ENCODE measurements at places on chromosomes 4 and X.

DNA sequence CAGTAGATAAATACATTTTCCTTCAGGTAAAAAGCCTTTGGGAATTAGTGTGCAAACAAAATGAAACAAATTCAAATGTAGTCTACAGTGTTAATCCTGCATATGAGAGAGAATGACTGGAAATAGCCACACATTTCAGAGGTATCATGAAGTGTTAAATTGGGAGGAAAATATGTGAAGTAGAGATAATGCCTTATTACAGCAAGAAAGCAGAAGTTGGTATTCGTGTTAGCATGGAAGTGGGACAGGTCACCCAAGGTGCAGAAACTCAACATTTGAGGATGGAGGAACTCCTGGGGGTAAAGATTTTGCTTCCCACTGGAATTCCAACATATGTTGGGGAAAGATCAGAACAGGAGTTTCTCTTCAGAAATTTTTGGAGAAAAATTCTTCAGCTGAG, 51.3 kb downstream of the EMCN start:
- no peak for DNase-seq

- no peak for DNase-seq
Observed at GRCh38 chr4:77014256-77014655, 61.5 kb downstream of the CCNI start.

DNA sequence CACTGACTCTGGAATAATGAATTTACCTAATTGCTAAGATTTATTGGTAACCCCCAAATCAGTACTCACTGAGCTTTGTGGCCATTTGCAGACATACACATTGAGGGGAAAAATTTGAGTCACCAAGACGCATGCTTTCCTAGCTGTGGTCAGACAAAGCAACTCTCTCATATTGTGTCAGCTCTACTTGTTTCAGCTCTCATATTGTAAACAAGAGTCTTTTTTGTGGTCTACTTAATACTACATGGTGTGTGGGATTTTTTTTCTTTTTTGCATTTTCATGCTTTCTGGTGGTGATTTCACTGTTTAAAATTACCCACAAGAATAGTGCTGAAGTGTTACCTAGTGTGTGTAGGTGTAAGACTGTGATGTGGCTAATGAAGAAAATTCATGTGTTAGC, 428.2 kb upstream of the GALNT7 start:
- DNase-seq: no peak

- no peak for DNase-seq
Observed at GRCh38 chrX:10138726-10139125, 18.0 kb upstream of the CLCN4 start.

DNA sequence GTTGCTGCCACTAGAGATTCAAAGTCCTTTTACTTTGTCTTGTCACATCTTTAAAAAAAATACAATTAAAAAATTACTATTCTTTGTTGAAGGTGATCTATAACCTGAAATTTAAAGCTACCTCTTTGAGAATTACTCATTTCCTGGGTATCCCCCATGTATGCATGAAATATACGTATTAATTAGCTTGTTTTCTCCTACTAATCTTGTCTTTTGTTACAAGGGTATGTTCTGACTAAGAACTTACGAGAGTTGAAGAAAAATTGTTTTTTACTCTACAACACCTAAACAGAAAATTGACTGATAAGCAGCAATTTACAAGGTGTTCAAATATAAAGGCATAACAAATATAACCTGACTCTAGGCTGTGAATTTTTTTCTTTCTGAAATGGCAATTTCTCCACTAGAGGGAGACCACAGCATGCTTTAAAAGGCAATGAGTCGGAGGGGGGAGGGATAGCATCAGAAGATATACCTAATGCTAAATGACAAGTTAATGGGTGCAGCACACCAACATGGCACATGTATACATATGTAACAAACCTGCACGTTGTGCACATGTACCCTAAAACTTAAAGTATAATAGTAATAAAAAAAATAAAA, 249.6 kb downstream of the OPHN1 start:
- DNase-seq: no peak

DNA sequence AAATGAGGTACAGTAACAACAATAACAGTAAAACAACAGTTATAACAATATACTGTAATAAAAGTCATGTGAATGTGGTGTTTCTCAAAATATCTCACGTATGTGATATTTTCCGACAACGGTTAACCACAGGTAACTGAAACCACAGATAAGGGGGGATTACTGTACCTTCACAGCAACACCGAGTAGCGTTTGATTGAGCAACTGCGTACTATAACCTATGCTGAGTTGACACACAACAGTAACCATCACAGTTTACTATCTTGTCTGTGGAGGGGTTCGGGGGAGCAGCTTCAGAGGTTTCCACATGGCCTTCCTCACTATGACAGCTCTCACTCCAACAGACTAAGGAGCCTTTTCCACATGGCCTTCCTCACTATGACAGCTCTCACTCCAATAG, 13.4 kb downstream of the RBMX2 start:
- DNase-seq: no peak

- no peak for DNase-seq
Observed at GRCh38 chr4:25638806-25639205, 16.8 kb upstream of the SLC34A2 start.

DNA sequence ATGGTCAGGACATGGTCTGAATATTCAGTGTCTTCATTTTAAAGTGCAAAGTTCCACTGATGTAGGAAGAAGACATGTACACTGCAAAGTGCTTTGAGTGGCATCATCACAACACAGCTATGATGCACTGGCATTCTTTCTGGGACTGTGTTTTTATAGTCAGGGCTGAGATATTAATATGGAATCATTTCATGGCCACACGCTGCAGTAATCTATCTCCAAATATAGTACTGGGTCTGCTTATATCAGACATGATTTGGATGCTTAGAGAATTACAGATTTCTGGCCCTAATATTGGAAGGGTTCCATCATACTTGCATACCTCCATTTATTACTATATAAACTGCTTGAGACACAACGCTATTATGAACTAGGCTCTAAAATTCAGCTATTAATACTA, 1170.9 kb downstream of the NLGN4X start:
- no peak for DNase-seq

DNA sequence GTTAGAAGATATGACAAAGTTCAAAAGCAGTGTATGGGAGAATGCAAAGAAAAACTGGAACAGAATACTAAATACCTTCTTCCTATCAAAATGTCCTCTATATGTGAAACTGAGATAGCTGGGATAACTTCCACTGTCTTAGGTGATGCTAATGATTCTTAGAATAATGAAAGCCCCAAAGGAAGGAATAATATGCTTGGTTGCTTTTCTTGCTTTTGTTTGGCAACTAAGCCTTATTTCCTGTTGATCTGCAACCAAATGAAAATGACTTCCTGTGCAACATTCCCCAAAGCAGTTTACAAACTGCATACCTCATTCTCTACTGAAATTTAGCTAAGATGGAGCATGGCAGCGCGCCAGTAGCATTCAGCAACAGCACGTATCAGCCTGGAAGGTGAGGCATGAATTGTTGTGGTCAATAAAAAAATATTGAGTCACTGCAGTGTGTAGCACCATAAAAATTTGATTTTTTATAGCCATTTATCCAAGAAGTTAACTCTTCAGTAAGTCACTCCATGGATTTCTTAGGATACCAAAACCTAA, 18.7 kb downstream of the NDNF start:
- DNase-seq: no peak

Measured in activated CD8-positive, alpha-beta memory T cell treated with anti-CD3 and anti-CD28 coated beads for 1 hour (primary cell).